Muscle of leg (tissue), 16 donors: ENCODE measurements at places on chromosomes 7 and 10.
A peak's percentile ranks its signal among the peaks of the same experiment; 100 is the strongest.

GRCh38 chr10:76717141-76717540 lies 920.5 kb downstream of the KCNMA1 start:
- DNase-seq: no peak

GRCh38 chr7:24214670-24215069 lies 69.3 kb upstream of the NPY start:
- DNase-seq: peak; percentile 11

DNA sequence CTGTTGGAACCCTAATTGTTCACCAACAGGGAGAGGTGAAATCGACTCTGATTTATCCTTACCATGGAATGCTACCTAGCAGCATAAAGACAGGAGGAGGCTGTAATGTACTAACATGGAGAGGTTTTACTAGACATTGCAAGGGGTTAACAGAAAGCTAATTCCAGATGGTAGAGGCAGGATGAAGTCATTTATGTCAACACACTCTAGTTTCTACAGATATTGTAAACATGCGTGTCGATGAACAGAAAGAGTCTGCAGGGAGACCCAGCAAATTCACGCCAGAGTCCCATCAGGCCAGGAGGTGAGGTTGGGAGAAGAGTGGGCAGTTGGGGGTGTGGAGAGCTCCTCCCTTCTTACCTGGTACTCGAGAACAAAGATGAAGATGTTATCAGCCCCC lies 7.0 kb downstream of the NPC1L1 start:
- no peak for DNase-seq

DNA sequence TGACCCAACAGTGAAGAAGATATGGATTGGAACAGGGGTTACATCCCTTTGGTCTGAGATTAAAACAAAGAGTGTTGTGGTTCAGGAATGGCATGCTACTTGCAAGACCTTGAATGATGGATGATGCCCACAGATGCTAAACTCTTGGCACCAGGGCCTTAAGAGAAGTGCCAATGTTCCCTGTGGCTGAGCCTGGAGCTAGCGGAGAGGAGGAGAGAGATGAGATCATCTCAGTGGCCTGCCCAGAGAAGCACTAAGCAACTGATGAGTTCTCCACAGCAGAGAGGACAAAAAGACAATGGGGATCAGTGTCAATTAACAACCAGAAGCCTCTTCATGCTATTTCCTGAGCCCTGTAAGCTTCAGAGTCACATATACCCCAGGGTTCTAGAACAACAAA lies 97.8 kb downstream of the ELAPOR2 start:
- peak; percentile 7 for DNase-seq

GRCh38 chr10:130723704-130724103 lies 587.5 kb downstream of the GLRX3 start:
- no peak for DNase-seq

GRCh38 chr10:8392216-8392615 lies 337.7 kb downstream of the GATA3 start:
- no peak for DNase-seq

GRCh38 chr10:119310806-119311205 lies 103.4 kb downstream of the GRK5 start:
- DNase-seq: no peak

GRCh38 chr7:2870471-2870931 lies 26.4 kb upstream of the GNA12 start:
- DNase-seq: peak; percentile 89

GRCh38 chr7:80403686-80404241 lies 108.1 kb downstream of the GNAT3 start:
- DNase-seq: no peak

GRCh38 chr7:99460651-99461050 lies 5.3 kb downstream of the ATP5MF start:
- no peak for DNase-seq

DNA sequence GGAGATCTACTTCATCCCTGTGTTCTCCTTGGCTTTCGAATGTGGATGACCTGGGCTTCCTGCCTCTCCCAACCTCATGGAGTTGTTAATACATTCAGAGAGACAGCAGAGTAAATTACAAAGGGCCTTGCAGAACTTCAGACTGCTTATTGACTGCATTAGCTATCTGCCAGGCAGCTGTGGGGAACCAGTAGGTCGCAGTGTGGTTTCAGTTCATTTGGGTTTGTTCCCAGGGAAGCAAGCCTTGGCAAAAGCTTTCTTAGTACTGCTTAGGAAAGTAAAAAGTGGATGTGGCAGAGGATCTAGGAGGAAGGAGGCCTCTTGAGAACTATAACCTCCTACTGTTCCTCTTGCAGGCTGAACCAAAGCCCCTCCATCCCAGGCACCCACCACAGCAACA lies 9.2 kb downstream of the NPFFR1 start:
- peak; percentile 59 for DNase-seq

- DNase-seq: no peak
Measured at GRCh38 chr10:100289641-100290040, 3.2 kb upstream of the BLOC1S2 start.

DNA sequence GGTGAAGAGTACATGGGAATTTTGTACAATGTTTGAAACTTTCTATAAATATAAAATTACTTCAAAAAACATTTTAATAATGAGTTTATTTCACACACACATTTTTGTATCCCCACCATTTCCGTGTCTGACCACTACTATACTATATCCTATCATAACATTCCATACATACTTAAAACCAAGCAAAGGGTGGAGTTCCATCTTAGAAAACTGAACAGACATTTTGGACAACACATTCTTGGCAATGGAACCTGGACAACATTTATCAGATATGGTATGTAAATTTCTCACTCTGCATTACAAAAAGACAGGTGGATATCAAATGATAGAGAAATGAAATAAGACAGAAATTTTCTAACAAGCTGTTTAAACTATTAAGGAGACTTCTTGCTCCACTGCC lies 168.9 kb downstream of the TWIST1 start:
- DNase-seq: no peak

GRCh38 chr10:101858723-101859500 lies 15.3 kb upstream of the KCNIP2 start:
- no peak for DNase-seq

DNA sequence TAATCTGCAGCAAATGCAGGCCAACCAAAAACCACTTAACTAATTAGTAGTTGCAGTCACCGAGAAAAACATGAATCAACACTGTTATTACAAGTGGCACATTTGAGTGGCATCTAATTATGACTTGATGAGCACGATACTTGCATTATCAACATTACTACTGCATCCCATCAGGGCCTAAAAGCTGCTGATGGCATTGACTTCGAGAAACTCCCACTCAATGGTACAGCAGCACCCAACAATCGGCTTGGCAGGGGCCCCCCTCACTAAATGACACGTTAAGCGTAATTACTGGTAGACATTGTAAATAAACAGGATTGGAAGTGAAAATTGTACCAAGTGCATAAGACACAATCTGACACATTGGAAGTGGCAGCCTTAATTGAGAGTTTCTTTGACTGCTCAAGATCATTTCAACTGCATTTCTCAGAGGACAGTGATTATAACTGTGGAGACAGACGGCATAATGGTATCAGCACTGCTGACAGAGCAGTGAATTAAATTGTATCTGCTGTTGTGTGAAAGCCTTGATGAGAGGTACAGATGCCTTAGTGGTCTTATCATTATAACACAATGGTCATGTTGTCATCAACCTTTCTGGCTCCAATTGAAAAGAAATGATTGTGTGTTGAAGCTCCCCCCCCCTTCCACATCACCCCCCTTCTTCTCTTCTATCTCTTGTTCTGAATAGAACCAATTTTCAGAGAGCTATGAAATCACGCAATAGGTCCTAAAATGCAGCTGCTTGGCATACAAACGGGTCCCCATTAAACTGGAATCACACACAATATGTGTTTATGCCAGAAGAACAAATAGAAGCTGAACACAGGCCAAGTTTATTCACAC lies 43.4 kb downstream of the SHTN1 start:
- peak; percentile 53 for DNase-seq
